Mucosa of descending colon (tissue), 3 donors: ENCODE measurements at places on chromosomes 5 and 9.
A peak's percentile ranks its signal among the peaks of the same experiment; 100 is the strongest.

- peak; percentile 56 for DNase-seq
Observed at GRCh38 chr9:123327697-123328100, 28.3 kb upstream of the CRB2 start.

DNA sequence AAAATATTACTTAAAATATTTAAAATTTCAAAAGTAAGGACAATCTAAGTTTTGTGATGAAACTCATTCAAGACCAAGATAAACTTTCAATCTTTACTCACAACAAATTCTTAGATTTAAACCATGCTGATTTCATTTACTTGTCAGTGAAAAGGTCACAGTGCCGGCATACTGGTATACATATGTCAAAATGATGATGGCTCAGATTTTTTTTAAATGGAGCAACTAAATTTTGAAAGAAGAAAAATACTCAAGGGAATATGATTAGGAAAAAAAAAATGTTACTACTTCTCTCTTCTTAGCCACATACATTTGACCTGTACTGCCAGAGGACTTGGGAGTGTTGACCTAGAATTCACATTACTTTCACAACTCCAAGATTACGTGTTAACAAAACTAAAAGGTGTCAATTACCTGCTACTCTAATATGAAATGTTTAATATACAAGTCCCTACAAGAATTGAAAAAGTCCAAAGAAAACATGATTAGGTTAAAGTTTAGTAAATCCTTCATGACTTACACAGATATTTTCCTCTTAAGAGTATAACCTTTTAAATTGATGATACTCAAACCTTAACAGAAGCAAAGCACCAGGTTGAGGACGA, 4.6 kb downstream of the EFNA5 start:
- no peak for DNase-seq

GRCh38 chr5:132746954-132747615, at the start of gene CCNI2:
Gene CCNI2, plus strand, starts transcription at chr5:132747426. Its CDS starts 70 bp downstream, at chr5:132747496.
- peak; percentile 87 for DNase-seq

DNA sequence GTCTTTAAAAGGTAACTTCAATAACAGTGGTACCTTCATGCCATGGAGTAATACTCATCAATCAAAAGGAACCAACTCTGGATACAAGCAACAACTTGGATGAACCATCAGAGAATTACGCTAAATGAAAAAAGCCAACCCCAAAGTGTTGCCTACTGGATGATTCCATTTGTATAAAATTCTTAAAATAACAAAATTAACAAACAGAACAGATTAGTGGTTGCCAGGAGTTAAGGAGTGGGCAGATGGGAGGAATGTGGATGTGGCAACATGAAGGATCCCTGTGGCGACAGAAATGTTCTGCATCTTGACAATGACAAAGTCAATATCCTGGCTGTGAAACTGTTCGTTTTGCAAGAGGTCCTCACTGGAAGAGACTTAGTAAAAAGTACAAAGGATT, 50.5 kb downstream of the SPTLC1 start:
- no peak for DNase-seq

GRCh38 chr5:113759505-113759904, 246.0 kb downstream of the YTHDC2 start:
- no peak for DNase-seq

GRCh38 chr5:4252385-4252784, 656.8 kb downstream of the IRX1 start:
- DNase-seq: no peak

- no peak for DNase-seq
Observed at GRCh38 chr9:81573415-81574321, 115.7 kb downstream of the TLE1 start.
